T-helper 17 cell (primary cell): ENCODE measurements at places on chromosomes 13 and 19.

- DNase-seq = no peak
These were observed 3.3 kb upstream of the EPOR start for GRCh38 chr19:11387162-11388034.

GRCh38 chr19:44846455-44847143 lies 502 bp downstream of the NECTIN2 start:
- DNase-seq = no peak

DNA sequence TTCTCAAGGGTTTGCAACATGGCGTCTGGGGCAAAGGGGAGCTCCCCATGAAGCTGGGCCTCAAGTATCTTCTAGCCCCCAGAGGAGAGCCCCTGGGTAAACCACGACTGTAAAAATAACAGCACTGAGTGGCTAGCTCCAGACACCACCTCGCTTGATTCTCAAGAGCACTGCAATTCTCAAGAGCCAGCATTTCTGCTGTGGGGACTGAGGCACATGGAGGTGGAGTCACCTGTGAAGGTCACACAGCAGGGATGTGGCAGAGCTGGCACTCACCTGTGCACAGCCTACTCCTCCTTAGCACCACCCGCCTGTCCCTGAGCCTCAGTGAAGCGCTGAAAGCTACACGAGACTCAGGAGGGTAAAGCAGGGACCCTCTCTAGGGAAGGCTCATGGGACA lies 20.7 kb upstream of the CCNP start:
- no peak for DNase-seq

- no peak for DNase-seq
These were observed 1.9 kb downstream of the SULT2B1 start for GRCh38 chr19:48553676-48554384.

DNA sequence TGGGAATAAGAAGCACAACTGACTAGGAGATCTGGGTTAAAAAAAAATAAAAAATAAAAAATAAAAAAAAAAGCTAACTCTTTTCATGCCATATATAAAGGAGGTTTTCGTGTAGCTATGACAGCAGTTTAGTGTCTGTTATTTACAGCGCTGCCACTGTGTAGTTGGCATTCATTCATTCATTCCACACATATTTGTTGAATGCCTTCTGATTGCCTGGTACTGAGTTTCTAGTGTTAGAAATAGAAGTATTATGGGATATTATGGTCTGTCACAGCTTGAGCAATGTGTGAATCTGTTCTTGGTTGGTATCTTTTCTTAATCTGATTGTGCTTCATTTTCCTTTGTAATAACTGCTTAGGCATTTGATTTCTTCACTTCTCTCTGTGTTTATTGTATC lies 237.4 kb downstream of the NBEA start:
- no peak for DNase-seq

DNA sequence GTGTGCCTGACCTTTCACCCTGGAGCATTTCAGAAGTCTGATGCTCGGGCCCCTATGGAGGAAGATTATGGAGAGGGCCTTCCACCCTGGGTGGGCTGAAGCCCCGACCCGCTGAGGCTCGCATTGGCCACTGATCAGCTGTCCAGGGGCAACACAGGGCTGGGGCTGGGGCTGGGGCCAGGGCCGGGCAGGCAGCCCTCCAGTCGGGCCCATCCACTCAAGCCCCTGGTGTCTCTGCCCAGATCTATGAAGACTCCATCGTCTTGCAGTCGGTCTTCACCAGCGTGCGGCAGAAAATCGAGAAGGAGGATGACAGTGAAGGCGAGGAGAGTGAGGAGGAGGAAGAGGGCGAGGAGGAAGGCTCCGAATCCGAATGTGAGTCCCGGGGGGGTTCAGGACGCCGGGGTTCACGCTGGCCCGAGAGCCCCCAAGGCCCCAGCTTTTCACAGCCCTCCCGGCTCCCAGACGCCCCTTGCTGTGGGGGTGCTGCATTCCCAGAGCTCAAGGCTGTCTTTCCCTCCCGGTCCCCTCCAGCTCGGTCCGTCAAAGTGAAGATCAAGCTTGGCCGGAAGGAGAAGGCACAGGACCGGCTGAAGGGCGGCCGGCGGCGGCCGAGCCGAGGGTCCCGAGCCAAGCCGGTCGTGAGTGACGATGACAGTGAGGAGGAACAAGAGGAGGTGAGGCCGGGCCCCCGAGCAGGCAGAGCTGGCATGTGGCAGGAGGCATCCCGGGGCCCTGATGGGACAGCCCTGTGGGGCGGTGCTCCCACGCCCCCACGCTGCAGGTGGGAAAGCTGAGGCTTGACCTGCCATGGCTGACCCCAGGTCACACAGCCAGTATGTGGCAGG lies 29.5 kb upstream of the LDLR start:
- no peak for DNase-seq
